Endothelial cell of umbilical vein (primary cell): ENCODE measurements at places on chromosomes 5 and 9. TPM values are rescaled to one million over a fixed set of nuclear protein-coding genes. Genes with fewer than 3 reads are reported as not detected.

- no peak for DNase-seq
- no peak overlapping the region for H3K27ac ChIP-seq
- H3K4me3 ChIP-seq = no peak overlapping the region
- no peaks in the 10 kb centered on the region for H3K27me3 ChIP-seq
Observed at GRCh38 chr5:124895236-124895635, 148.8 kb upstream of the ZNF608 start.

DNA sequence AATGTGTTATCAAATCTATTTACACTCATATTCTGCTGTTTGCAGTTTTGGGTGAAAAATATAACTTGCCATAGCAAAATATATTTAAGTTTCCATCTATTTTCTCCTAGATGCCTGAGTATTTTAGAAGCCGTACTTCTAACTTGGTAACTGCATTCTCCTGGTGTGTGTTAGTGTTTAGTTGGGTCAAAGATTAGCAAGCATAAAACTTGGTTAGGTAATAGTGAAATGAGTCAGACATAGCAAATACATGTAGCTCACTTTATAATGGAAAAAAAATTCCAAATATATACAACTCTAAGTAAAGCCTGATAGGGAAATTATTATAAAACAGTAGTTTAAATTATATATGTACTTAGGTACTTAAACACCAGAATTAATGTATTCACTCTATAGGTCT lies 640.7 kb upstream of the ST8SIA4 start:
- H3K27me3 ChIP-seq = no peaks in the 10 kb centered on the region
- H3K36me3 ChIP-seq = no peaks in the 10 kb centered on the region
- no peaks in the 10 kb centered on the region for H3K4me1 ChIP-seq
- H3K4me3 ChIP-seq = no peak overlapping the region

GRCh38 chr9:1071730-1072129 lies 21.6 kb downstream of the DMRT2 start:
- no peak for DNase-seq
- no peaks in the 10 kb centered on the region for H3K36me3 ChIP-seq

Gene CKMT2
- total RNA-seq = not detected in 2 replicates

GRCh38 chr5:82334856-82335255 lies 56.7 kb upstream of the RPS23 start:
- no peak overlapping the region for H3K27ac ChIP-seq
- no peaks in the 10 kb centered on the region for H3K4me1 ChIP-seq

Gene DEPDC1B
- total RNA-seq = 14.2 and 18.7 TPM in 2 replicates

DNA sequence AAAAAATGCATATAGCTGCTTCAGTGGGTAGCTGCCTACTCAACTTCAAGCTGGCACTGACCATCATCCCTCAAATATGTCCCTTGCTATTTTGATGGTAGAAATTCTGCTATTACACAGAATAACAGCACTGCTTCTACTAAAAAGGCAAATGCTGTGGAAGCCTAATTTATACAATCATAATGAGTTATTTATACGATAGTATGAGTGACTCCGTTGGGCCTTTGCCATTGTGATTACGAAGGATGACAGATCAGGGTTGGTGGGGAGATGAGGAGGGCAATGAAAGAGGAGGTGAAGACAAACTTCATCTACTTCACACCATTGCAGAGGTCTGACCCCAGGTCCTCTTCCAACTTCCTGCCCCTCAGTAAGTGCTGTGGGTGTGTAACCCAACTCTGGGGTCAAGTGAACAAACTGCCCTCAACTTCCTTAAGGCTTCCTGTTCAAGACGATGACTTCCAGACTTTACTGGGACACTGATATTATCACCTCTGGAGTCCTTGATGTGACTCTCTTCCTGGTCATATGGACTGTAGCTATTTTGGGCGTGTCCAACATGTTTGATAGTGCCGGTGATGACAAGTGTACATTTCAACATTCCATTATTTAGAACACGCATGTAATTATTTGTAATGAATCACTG lies 74.1 kb upstream of the RPS23 start:
- H3K4me3 ChIP-seq = no peak overlapping the region
- DNase-seq = peak; percentile 64
- H3K27ac ChIP-seq = peak overlapping the region; percentile 63
- no peaks in the 10 kb centered on the region for H3K36me3 ChIP-seq

GRCh38 chr5:2378976-2379375 lies 372.5 kb downstream of the IRX2 start:
- no peaks in the 10 kb centered on the region for H3K36me3 ChIP-seq
- DNase-seq = no peak
- no peaks in the 10 kb centered on the region for H3K27me3 ChIP-seq
- H3K27ac ChIP-seq = no peak overlapping the region
- H3K4me3 ChIP-seq = no peak overlapping the region

GRCh38 chr5:108264533-108264932 lies 117.4 kb downstream of the FBXL17 start:
- H3K27ac ChIP-seq = no peak overlapping the region
- DNase-seq = no peak
- H3K4me1 ChIP-seq = peaks cover 4% of the 10 kb centered on the region
- H3K4me3 ChIP-seq = no peak overlapping the region

DNA sequence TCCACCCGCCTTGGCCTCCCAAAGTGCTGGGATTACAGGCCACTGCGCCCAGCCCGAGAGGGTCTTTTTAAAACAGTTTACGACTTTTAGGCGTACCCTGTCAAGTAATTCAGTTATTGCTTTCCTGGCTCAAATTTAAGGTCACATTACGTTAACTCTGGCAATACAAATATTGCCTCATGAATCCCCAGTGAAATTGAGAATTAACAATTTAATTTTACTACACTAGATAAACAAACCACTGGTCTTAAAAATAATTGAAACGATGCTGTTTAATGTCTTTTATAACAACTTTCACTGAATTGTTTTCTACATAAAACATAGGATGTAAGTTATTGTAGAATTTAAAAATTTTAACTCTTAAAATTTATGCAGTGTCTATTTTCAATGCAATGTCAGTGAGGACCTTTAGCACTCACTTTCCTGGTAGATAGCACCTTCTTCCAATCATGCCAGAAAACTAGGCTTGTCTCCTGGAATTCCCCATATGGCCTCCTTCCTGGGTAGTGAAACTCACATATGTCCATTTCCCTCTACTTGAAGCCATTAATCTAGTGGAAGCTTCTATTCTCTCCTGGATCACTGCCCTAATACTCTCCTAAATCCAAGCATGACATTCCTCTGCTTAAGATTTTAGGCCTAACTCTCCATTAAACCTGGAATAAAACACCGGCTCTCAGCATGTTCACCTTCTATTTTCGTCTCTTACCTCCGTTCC lies 13.5 kb downstream of the BASP1 start:
- no peaks in the 10 kb centered on the region for H3K27me3 ChIP-seq
- H3K36me3 ChIP-seq = no peaks in the 10 kb centered on the region
- H3K27ac ChIP-seq = no peak overlapping the region
- H3K4me3 ChIP-seq = no peak overlapping the region

DNA sequence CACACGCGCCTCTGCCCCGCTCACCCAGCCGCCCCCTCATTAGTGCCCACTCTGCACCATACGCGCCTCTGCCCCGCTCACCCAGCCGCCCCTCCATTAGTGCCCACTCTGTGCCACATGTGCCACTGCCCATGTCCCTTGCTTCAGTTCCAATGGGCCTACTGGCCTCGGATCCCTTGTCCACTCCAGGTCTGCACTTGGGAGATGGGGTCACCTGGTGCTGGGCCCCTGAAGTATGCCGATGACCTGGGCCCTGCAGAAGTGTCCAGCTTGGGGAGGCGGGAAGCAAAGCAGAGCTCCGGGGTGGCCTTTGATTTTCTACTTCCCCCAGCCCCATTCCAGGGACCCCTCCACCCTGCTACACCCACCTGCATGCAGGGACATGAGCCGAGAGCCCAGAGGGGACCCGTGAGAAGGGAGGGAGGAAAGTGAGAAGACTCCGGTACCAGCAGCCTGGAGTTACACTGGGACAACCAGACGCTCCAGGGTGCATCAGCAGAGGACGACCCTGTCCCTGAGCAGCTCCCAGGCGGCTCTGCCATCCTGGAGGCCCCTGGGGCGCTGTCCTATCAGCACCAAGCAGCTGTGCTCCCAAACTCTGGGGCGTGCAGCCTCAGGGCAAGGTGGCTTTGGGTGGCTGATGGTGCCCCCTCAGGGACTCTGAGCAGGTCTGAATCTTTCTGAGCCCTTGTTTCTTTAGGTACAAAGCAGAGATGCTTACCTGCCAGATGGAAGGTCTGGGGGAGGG lies 140.8 kb downstream of the RXRA start:
- no peaks in the 10 kb centered on the region for H3K36me3 ChIP-seq
- DNase-seq = no peak
- no peaks in the 10 kb centered on the region for H3K4me1 ChIP-seq
- no peaks in the 10 kb centered on the region for H3K27me3 ChIP-seq
- H3K4me3 ChIP-seq = no peak overlapping the region
- no peak overlapping the region for H3K27ac ChIP-seq

GRCh38 chr5:26192486-26192885 lies 845.9 kb downstream of the CDH9 start:
- no peak overlapping the region for H3K4me3 ChIP-seq
- no peaks in the 10 kb centered on the region for H3K4me1 ChIP-seq
- no peak for DNase-seq

Gene MLANA
- total RNA-seq = not detected in 2 replicates

DNA sequence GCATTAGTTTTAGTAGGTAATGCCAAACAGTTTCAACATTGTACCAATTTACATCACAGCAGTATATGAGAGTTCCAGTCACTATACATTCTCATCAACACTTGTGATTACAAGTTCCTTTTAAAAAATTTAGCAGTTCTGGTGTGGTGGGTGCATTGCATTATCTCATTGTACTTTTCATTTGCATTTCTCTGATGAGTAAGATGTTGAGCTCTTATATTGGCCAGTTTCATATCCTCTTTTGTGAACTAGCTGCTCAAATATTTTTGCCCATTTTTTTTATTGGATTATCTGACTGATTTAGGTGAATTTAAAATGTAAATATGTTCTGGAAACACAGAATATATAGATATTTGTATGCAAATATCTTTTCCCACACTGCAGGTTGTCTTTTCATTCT lies 160.9 kb upstream of the NR3C1 start:
- H3K4me3 ChIP-seq = no peak overlapping the region
- no peak overlapping the region for H3K27ac ChIP-seq
- DNase-seq = no peak
- no peaks in the 10 kb centered on the region for H3K36me3 ChIP-seq
- no peaks in the 10 kb centered on the region for H3K27me3 ChIP-seq

DNA sequence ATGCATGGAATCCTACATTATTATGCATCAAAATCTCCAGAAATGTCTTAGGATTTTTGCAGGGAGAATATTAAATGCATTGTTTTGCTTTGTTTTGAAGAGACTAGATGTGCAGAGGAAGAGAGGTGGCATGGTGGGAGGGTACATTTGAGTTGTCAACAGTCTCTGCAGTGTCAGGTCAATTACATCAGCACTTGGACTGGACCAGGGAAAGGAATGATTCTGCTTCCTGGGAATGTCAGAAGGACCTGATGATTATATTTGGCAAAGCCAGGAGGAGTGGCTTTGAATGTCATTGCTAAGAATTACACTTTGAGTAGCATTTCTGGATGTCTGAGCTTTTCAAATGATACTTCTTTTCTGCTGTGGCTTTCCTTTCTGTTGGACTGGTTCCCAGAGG lies 17.5 kb upstream of the TMEFF1 start:
- H3K27ac ChIP-seq = no peak overlapping the region
- H3K4me1 ChIP-seq = no peaks in the 10 kb centered on the region
- no peak overlapping the region for H3K4me3 ChIP-seq
- peak; percentile 21 for DNase-seq
- peaks cover 3% of the 10 kb centered on the region for H3K36me3 ChIP-seq
- H3K27me3 ChIP-seq = no peaks in the 10 kb centered on the region

GRCh38 chr5:73987915-73988314 lies 361.9 kb downstream of the ARHGEF28 start:
- H3K4me1 ChIP-seq = no peaks in the 10 kb centered on the region
- no peaks in the 10 kb centered on the region for H3K36me3 ChIP-seq
- H3K27ac ChIP-seq = no peak overlapping the region
- H3K27me3 ChIP-seq = peaks cover 2% of the 10 kb centered on the region
- no peak for DNase-seq

- no peak overlapping the region for H3K27ac ChIP-seq
- no peak for DNase-seq
- no peaks in the 10 kb centered on the region for H3K4me1 ChIP-seq
- H3K27me3 ChIP-seq = no peaks in the 10 kb centered on the region
Observed at GRCh38 chr5:150993422-150993821, 27.0 kb upstream of the GPX3 start.

- DNase-seq = no peak
- no peak overlapping the region for H3K27ac ChIP-seq
- no peaks in the 10 kb centered on the region for H3K36me3 ChIP-seq
- no peak overlapping the region for H3K4me3 ChIP-seq
- no peaks in the 10 kb centered on the region for H3K4me1 ChIP-seq
Observed at GRCh38 chr5:153670101-153670500, 179.6 kb downstream of the GRIA1 start.
